ENCODE measurements at places on chromosomes 5 and 9.
A peak's percentile ranks its signal among the peaks of the same experiment; 100 is the strongest.

- DNase-seq = no peak
Observed at GRCh38 chr9:8052991-8053390, 253.4 kb upstream of the DMAC1 start.

- DNase-seq = no peak
Observed at GRCh38 chr5:88610586-88610985, 272.4 kb downstream of the MEF2C start.

DNA sequence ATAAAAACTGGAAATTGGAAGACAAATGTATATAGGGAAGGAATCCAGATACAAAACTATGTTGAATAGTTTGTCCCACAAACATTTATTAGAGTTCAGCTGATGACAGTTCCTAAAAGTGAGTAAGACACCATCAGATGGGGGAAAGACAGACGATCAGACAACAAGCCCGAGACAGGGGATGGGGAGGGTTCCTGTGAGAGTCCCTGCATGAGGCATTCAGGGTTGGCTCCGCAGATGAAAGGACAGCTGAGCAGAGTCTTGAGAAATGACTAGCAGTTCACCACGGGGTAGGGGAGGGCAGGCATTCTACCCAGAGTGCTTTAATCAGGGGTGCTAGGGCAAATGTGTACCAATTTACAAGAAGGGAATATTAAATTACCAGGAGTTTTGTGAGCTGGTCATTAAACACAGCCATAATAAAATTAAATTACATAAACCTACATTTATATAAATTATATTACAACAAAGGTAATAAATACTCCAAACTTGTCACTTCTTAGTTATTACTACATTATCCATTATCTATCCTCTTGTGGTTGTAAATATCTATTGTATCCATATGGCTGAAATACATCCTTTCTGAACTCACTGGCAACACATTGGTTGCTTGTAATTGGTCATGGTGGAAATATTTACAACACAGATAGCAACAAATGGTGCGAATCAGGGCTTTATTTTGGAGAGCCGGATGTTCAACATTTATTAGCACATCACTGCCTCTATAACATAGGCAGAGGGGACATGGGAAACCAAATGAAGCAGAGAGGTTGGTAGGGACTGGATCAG lies 27.8 kb downstream of the TNFSF15 start:
- peak; percentile 51 for DNase-seq

DNA sequence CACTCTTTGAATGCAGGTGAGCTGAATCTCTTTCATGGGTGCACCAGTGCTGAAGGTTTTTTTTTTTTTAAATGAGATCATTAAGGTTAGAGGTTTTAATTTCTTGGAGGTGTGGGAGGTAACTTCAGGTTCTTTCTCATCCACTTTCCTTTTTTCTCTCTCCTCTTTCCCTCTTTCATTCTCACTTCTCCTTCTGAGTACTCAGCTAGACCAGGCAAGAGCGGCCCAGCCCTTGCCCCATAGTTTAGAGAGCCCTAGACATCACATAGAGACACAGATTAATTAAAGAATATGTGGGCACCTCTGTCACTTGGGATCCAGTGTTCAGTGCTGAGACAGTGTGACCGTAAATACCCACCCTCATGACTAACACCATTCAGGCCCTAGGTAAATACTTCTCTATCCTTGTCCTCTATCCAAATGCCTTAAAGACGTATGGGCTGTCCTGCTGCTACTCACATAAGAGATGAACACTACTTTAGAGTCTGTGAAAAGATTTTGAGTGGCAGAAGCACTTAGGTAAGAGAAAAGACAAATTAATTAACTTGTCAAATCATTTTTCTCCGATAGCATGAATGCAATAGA lies 174.1 kb downstream of the TLE4 start:
- DNase-seq = no peak

- no peak for DNase-seq
Observed at GRCh38 chr5:92822183-92822582, 758.8 kb downstream of the NR2F1-AS1 start.

GRCh38 chr9:33443047-33443446 lies 4.3 kb downstream of the AQP3 start:
- DNase-seq = no peak

DNA sequence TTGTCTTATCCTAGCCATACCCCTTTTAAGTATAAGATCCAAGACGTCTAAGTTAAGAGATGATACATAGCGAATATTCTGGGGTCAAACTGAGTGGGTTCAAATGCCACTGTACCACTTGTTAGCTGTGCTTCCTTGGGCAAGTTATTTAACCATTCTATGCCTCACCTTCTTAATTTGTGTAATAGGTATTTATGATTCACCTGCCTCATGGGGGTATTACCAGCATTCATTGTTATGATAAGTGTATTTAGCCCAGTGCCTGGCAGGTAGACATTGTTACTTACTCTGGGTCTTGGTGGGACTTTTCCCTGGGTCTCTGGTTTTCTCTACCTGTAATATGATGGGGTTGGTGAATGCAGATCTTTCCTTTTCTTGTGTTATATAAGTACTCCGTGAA lies 3.8 kb downstream of the LARP1 start:
- no peak for DNase-seq

GRCh38 chr9:121217609-121218292 lies 16.1 kb upstream of the RAB14 start:
- no peak for DNase-seq

DNA sequence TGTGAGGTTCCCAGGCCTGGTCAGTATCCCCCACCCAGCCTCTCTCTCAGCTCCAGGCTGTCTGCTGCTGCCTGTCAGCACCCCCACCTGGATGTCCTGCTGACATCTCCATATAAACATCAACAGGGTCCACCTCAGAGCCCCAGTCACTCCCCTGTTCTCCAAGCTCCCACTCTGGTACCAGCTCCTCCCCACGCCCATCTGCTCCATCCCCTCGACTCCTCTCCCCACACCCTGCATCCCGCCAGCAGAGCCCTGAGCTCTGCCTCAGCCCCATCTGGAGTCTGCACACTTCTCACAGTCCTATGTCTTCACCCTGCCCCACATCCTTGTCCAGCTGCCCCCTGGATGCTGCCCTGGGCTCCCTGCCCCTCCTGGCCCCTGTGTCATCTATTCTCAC lies 67.7 kb upstream of the LRRTM2 start:
- DNase-seq = no peak

- no peak for DNase-seq
Observed at GRCh38 chr9:98327249-98327561, 71.8 kb upstream of the TBC1D2 start.

GRCh38 chr5:4348919-4349318 lies 753.3 kb downstream of the IRX1 start:
- DNase-seq = no peak

DNA sequence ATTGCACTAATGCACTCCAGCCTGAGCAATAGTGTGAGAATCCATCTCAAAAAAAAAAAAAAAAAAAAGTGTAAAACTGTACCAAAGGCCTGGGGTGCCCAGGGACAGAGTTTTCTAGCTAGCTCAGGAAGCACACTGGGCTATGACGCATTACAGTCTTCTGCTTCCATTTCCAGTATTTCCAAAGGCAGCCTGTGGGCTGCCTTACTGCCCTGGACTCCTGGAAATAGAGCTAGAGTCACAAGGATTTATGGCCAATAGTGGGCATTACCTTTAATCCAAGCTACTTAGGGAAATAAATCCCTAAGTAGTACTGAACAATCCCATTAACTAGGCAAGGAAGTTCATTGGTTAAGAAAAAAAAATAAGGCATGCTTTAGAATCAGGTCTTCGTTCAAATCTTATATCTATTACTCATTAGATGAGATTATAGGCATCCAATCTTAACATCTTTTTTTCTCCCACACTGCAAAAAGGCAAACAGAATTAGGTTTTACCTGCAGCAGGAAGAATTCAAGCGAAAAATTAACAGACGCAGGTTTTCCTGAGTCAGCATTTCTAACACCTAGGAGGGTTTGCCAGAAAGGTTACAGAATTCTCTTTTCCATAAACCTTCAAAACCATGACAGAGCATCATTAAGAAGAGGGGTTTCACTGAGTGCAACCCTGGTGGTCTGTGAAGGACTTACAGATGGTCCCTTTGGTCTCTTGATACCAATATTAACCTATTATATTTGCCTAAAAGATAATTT lies 85.6 kb upstream of the CCDC112 start:
- DNase-seq = no peak

DNA sequence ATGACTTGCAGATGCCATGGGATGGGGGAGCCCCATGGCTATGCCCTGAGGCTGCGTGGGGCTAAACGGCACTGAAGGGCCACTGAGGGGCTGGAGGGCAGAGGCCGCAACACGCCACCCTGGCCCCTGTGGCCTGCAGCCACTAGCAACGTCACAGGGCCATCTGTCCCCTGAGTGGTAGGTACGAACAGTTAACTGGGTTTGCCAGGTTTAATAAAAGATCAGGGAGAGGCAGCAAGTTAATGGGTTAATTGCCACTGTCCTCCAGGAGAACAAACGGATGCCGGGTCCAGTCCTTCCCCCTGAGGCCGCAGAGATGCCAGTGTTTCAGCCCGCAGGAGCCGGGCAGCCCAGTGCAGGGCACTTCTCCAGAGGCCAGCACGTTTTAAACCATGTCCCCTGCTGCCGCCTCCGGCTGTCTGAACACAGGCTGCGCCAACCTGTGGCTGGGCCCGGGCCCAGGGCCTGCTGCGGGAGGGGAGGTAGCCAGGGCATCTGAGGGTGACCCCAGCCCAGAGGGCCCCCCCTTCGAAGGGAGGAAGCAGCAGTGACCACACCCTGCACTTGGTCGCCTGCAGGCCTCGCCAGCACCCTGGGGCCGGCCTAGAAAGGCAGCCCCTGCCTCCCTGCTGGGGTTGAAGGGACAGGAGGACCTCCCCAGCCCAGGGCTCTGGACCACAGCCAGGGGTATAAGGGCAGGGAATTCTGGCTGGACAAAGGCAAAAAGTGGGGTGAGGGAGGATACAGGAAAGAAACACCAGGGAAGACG lies 227.3 kb downstream of the FANCC start:
- DNase-seq = no peak

GRCh38 chr5:35316611-35317274 lies 86.5 kb upstream of the PRLR start:
- DNase-seq = no peak

DNA sequence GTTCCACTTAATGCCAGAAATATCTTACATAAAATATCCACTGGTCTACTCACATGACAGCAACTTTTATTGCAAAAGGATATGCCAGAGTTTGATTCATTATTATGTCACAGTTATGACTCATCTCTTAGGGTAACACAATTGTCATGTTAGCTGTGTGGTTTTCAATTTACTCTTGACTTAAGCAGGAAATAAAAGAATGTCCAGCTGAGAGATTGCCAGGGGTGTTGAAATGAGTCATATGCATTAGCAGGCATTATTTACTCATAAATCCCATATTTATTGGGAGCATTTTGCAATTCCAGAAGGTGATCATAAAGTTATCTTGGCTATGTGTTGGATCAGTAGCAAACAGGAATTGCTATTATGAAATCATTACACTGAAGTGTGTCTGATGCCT lies 1164.6 kb upstream of the CDH18 start:
- no peak for DNase-seq

DNA sequence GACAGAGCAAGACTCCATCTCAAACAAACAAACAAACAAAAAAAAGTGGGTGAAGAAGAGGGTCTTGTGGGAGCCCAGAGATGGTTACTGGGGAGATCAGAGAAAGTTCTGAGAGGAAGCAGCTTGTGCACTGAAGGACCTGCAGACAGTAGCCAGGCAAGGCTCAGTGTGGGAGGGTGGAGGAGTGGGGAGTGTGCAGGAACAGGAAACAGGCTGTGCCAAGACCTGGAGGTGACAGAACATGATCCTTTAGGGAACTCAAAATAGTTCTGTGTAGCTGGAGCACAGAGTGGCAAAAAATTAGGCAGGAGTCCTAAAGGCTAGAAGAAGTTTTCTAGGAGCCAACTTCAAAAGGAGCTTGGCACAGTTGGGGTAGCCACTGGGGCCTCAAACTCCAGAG lies 19.2 kb upstream of the NANS start:
- DNase-seq = no peak

DNA sequence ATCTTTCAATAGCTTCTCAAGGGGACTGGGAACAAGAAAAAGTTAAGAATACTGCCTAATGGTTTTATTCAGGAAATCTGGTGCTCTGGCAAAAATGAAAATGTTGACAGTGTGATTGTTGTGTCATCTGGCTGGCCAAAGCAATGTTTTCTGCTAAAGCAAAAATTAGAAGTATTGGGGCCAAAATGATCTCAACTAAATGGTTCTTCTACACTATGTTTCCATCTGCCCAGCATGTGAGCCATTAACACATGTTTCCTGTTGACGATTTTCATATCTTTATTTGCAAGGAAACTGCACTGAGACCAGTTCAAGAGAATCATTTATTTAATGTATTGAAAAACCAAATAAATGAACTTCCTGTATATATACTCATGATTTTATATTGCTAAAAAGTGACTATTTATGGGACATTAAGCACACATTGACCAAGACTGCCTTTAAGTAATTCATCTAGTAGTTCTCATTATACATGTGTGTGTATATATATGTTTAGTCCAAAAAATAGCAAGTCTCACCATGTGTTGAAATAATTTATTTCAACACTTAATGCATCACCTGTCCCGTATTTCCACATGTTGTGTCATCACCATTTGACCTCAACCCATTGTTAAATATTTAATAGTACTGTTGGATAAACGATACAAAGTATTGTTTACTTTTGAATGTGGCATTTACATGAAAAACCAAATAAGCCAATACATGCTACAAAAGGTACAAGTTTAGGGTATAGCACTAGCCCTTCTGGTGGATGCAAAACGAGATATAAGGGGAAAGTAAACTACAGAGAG lies 7.5 kb upstream of the FST start:
- no peak for DNase-seq

- DNase-seq = no peak
Observed at GRCh38 chr5:158056130-158056825, 197.3 kb upstream of the CLINT1 start.

GRCh38 chr9:77773381-77773780 lies 125.3 kb upstream of the GNA14 start:
- DNase-seq = no peak

DNA sequence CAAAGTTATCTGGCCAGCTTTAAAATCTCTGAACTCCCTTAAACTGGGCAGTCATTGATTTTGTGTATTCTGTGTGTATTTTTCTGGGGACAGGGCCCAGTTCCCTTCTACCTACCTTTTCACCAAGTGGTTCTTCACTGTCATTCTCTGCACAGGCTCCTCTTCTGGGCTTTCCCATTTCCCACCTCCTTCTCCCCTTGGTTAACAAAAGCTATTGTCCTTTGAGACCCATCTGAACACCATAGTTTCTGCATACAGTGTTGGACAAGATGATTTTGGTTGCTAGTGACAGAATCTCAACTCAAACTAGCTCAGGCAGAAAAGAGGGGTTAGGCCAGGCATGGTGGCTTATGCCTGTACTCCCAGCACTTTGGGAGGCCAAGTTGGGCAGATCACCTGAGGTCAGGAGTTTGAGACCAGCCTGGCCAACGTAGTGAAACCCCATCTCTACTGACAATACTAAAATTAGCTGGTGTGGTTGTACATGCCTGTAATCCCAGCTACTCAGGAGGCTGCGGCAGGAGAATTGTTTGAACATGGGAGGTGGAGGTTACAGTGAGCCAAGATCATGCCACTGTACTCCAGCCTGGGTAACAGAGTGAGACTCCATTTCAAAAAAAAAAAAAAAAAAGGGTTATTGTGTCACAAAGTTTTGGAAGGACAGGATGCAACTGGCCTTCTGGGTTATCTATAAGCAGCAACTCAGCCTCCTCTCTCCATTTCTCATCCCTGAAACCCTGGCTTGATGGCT lies 31.0 kb upstream of the ANKRD34B start:
- DNase-seq = no peak
